ENCODE measurements at places on chromosomes 12 and 14.

- DNase-seq: peak; percentile 2
Observed at GRCh38 chr14:69153873-69154270, 953 bp upstream of the DCAF5 start.

DNA sequence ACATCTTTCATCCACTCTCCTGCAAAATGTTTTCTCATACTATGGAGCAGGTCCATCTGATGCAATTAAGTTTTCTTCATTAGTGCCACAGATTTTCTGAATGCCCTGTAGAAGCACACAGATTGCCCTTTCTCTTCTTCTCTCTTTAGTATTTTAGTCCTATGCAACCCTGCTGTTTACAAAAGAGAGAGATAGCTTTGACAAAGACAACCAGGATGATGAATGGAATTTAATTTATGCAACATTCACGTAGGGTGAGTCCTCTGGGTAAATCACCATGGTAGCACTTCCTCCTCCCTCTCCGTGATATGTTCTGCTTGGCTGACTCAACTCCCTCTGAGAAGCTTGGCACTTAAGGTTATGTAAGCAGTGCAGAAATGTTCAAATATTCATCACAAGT, 400.9 kb upstream of the PDE3A start:
- no peak for DNase-seq

- DNase-seq: no peak
Observed at GRCh38 chr12:70393787-70394499, 27.9 kb downstream of the KCNMB4 start.

DNA sequence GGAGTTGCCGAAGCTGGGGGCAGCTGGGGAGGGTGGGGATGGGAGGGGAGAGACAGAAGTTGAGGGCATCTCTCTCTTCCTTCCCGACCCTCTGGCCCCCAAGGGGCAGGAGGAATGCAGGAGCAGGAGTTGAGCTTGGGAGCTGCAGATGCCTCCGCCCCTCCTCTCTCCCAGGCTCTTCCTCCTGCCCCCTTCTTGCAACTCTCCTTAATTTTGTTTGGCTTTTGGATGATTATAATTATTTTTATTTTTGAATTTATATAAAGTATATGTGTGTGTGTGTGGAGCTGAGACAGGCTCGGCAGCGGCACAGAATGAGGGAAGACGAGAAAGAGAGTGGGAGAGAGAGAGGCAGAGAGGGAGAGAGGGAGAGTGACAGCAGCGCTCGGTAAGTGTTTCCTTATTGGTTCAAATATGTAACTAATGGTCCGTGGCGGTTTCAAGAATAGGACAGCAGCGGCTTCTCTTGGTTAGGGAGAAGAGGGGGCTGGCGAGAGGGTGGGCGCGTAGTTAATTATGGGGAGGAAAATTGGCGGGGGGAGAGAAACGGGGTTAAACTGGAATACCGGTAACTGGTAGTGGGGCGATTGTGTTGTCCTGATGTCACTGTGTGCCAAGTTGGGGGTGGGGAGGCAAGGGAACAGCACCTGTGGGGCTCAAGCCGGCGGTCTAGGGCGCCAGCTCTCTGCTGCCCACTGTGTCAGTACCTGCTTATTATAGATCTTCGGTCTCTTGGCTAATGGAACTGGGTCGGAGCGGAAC, 8.4 kb downstream of the HOXC8 start:
- no peak for DNase-seq

DNA sequence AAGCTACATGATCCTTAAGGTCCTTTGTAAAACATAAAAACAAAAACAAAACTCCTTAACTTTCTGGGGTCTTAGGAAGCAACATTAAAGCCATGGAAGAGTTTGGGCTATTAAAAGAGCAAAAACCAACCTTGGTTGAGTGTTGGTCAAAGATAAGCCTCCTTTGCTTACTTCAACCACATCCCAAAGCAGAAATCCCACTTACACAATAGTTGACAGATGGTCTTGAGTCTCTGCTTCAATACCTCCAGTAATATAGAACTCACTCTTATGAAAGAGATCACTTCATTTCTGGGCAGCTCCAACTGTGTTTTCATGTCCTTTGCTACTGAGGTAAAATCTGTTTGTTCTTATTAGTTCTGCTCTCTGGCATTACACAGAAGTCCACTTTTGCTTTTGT, 125.8 kb downstream of the SLC38A4 start:
- no peak for DNase-seq

DNA sequence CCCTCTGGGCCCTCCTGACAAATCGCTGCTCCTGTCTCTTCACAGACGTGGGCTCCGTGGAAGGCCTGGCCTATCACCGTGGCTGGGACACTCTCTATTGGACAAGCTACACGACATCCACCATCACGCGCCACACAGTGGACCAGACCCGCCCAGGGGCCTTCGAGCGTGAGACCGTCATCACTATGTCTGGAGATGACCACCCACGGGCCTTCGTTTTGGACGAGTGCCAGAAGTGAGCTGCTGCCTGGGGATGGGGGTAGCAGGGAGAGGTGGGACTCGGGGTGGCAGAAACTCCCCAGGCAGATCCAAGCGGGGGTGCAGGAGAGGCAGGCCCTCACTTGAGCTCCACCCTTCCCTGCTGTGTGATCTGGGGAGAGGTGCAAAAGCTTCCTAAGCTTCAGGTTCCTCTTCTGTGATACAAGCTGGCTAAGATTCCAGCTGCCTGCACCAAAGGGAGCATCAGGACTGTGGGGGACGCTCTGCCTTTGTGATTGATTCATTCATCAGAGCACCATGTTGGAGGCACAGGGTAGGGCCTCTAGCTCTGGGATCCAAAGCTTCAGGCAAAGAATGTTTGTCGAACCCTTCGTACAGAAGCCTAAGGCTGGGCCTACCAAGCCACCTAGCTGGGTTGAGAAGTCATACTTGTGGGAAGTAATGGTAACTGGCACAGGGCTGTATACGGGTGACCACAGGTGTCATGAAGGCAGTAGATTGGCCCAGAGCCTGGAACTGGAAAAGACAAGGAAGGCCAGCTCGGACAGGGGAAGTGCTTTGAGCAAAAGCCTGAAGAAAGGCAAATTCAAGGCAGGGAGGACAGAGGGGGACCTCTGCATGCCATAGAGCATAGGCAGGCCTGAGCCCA, 29.1 kb upstream of the NXPH4 start:
- DNase-seq: no peak

DNA sequence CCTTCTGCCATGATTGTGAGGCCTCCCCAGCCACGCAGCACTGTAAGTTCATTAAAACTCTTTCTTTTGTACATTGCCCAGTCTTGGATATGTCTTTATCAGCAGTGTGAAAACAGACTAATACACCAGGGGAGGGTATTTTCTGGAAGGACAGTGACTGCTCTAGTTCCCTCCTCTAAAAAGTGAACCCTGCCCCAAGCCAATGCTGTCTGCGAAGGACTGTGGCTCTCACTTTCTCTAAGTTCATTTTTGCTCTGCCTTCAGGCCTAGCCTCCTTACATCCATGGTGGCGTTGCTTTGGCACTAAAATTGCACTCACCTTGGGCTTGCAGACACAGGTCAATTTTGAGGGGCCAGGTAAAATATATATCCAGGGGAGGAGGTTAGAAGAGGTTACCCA, 323.0 kb downstream of the VRK1 start:
- DNase-seq: no peak

DNA sequence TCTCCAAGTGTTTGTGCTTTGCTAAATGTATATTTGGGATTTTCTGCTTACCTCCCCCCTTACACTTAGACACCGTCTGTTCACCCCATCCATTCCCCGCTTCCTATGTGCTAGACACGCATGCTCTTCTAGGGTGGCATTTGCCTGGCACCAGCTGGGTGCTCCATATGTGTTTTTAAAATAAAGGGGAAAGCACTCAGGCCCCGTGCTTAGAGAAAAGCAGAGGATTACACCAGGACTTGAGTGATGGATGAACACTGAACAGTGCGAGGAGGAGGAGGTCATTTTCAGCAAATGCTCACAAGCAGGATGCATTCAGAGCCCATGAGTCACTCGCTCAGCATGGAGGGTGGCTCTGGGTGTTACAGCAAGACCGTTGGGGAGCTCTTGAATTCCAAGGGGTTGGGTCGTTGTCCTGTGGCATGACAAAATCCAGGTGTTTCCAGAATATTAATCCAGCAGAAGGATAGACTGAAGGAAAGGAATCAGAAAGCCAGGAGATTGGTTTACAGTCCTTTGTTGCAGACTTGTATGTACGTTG, 2.9 kb upstream of the BDKRB1 start:
- no peak for DNase-seq

DNA sequence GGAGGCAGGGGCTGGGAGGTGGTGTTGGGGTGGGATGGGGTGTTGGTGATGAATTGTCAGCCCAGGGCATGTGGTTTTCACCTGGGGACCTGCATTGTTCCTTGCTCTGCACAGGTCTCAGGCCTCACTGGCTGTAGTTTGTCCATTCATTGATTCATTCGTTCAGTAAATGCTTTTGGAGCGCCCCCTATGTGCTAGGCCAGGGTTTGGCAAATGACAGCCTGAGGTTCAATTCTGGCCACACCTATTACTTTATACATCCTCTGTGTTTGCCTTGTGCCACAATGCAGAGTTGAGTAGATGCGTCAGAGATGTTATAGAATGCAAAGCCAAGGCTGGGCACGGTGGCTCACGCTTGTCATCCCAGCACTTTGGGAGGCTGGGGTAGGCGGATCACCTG, 4.7 kb downstream of the ADCK1 start:
- DNase-seq: peak; percentile 57

DNA sequence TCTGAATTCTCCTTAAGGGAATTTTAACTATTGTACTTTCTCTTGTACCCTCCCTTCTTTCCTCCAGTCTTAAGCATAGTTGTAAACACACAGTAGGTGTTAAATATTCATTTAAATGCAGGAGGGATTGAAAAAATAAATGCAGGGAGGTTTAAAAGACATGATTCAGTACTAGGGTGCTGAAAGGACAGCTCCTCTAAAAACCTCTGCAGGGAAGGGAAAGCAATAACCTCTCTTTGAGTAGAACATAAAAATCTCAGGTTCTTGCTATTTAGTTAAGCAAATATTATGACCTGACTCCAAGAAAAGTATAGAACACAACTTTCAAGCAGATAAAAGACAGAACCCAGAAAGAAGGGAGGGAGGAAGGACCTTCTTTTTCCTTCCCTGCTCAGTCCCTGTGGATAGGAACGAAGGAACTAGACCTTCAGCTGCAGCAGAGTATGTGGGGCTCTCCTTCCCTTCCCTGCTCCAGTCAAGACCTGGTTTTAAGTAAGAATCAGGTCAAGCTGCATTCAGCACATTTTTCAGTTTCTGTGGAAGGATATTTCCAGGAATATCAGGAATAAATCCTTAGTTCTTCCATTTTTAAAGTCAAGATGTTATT, 4.7 kb downstream of the MAP3K9 start:
- DNase-seq: no peak

GRCh38 chr12:24510581-24511125, 438.2 kb downstream of the BCAT1 start:
- no peak for DNase-seq

Data from activated CD4-positive, alpha-beta T cell treated with anti-CD3 and anti-CD28 coated beads, Interleukin-10, Interleukin-2, amounts not matched to agents 100 ng/mL and 50 ng/mL, durations not matched to agents 16 hours and 8 hours (primary cell).